ENCODE measurements at places on chromosomes 5 and 9. TPM values are rescaled to one million over a fixed set of nuclear protein-coding genes. Genes with fewer than 3 reads are reported as not detected.

Gene PLEKHG4B
- 6.7 TPM for polyA plus RNA-seq

Gene ANKRD31
- polyA plus RNA-seq, result 0.44 TPM

Gene HTR4
- 0.29 TPM for polyA plus RNA-seq

DNA sequence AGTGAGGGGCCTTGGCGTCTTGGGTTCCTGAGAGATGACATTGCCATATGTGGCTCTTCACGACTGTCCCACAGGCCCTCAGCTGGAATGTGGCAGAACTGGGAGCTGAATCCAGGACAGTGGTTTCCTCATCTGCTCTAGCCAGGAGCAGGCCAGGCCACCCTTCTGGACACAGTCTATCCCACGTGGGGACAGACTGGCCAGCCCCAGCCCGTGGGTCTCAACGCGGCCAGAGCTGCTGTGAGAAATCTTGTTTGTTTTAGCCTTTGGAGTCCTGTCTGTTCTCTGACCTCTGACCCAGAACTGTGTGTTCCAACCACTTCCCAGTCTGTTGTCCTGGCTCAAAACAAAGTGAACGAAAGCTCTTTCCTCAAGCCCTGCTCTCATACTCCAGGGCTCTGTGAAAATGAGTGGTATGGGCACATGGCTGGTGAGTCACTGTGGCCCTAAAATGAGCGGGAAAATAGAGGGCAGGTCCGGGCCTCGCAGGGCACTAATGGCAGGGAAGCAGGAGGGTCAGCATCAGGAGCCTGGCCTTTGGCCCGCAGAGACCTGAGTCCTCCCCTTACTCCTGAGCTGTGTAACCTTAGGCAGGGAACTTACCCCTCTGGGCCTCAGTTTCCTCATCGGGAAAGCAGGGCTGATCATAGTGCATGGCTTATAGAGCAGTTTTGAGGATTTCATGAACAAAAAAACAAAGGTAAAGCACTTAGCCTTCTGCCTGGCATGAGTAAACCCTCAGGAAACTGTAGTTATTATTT lies 34.8 kb upstream of the GLRX start:
- H3K27me3 ChIP-seq, result no peaks in the 10 kb centered on the region
- no peaks in the 10 kb centered on the region for H3K36me3 ChIP-seq
- H3K4me1 ChIP-seq, result peaks cover 25% of the 10 kb centered on the region
- H3K27ac ChIP-seq, result peak overlapping the region; percentile 91
- no peak overlapping the region for H3K4me3 ChIP-seq

- H3K27me3 ChIP-seq, result no peaks in the 10 kb centered on the region
- no peaks in the 10 kb centered on the region for H3K4me1 ChIP-seq
- H3K36me3 ChIP-seq, result no peaks in the 10 kb centered on the region
- no peak overlapping the region for H3K4me3 ChIP-seq
Observed at GRCh38 chr5:115936031-115936430, 26.2 kb upstream of the LVRN start.

DNA sequence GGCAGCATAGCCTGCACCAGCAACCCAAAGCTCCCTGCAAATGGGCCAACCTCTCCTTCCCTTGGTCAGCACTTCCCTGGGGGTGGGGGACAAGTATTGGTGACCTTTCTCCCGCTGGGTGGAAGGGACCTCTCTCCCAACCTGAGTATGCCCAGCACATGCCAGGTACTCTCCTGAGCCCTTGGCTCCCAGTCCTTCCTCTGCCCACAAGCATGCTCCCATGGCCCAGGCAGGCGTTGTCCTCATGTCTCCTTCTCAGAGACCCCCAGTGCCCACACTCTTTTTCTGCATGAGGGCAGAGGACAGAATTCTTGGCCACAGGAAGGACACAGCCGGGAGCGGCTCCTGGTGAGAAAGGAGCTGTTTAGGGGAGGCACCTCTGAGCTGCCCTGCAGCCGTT lies 60.3 kb downstream of the PHF2 start:
- no peaks in the 10 kb centered on the region for H3K36me3 ChIP-seq
- no peak overlapping the region for H3K4me3 ChIP-seq
- H3K4me1 ChIP-seq, result no peaks in the 10 kb centered on the region

DNA sequence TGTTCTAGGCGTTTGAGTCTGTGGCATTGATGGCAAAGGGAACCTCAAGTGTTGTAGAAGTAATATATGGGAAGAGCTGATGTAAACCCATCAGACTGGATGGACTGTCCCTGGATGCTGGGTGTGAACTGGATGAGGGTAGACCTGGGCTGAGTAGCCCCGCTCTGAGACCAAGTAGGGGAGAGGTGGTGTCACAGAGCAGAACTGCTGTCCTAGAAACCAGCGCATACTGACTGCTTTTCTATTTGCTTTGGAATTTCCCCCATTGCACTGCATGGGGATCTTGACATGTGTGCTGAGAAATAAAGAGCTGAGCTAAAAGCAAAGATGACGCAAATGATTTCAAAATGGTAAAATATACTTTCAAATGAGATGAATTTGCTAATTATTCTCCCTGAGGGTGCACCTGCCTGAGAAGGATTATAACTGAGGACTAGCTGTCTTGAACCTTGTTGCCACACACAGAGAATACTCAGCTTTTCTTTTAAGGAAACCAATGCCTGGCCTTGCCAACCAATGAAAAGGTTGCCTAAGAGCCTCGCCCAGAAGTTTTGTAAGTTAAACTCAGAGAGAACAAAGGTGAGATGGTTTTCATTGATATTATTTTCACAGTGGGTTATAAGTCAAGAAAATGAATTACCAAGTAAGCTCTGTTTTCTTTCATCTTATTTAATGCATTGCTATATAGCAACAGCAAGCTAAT lies 44.8 kb downstream of the NIM1K start:
- H3K27me3 ChIP-seq, result no peaks in the 10 kb centered on the region
- H3K4me1 ChIP-seq, result no peaks in the 10 kb centered on the region
- H3K27ac ChIP-seq, result no peak overlapping the region
- no peaks in the 10 kb centered on the region for H3K36me3 ChIP-seq

DNA sequence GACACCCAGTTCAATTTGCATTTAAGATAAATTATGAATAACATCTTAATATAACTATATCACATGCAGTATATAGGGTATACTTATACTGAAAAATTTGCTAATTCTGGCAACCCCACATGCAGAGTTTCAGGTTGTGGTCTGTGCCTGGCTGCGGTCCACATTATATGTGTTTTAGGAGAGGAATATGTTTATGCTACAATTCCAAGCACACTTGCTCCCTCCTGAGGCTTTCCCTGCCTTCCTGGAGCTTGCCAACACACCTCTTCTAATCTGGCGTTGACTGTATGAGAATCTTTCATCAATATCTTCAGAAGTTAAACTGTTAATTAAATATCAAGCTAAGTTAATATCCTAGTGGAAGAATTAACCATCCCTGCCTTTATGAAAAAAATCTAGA lies 45.2 kb downstream of the SEMA5A start:
- DNase-seq, result no peak
- H3K4me3 ChIP-seq, result no peak overlapping the region
- no peaks in the 10 kb centered on the region for H3K27me3 ChIP-seq
- H3K4me1 ChIP-seq, result no peaks in the 10 kb centered on the region
- H3K36me3 ChIP-seq, result no peaks in the 10 kb centered on the region
- no peak overlapping the region for H3K27ac ChIP-seq

- no peak overlapping the region for H3K4me3 ChIP-seq
- H3K4me1 ChIP-seq, result no peaks in the 10 kb centered on the region
- no peaks in the 10 kb centered on the region for H3K27me3 ChIP-seq
- H3K36me3 ChIP-seq, result no peaks in the 10 kb centered on the region
- DNase-seq, result no peak
Observed at GRCh38 chr5:79745255-79745654, 55.6 kb downstream of the CMYA5 start.

DNA sequence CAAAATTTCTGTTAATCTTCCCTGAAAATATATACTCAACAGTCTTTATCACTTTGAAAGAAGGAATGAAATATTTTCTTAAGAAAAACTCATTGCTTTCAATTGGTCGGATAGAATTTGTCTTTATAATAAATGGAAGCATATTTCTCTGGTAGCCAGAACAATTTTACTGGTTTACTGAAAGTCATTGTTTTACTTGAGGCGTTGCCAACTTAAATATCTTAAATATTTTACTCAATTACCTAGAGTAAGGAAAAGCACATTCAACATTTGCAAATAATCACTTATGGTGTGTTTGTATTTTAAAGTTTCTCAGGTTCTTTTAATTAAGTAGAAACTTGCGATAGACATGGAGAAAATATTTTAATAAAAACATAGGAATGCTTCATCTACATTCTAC lies 1181.7 kb downstream of the EFNA5 start:
- no peak overlapping the region for H3K4me3 ChIP-seq
- H3K27me3 ChIP-seq, result no peaks in the 10 kb centered on the region
- H3K27ac ChIP-seq, result no peak overlapping the region
